HTR-8/SVneo (cell line): ENCODE measurements at places on chromosomes 16 and 17.

DNA sequence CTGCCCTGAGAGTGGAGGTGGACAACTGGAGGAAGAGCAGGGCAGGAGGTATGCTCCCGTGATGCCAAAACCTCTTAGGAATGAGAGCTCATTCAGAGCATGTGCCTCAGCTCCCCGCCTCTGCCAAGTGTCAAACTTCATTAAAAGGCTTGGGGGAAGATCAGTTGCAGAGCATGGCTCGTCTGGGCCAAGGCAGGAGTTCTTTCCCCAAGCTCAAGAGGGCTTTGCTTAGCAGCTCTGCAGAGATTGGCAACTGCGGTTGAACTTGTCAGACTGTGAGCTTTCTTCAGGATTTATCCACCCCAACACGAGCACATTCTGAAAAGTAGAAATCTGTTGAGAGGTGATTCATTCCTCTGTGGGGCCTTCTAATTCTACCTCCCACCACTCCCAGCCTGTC is 248.1 kb downstream of the HS3ST3A1 start:
- no peak for DNase-seq

DNA sequence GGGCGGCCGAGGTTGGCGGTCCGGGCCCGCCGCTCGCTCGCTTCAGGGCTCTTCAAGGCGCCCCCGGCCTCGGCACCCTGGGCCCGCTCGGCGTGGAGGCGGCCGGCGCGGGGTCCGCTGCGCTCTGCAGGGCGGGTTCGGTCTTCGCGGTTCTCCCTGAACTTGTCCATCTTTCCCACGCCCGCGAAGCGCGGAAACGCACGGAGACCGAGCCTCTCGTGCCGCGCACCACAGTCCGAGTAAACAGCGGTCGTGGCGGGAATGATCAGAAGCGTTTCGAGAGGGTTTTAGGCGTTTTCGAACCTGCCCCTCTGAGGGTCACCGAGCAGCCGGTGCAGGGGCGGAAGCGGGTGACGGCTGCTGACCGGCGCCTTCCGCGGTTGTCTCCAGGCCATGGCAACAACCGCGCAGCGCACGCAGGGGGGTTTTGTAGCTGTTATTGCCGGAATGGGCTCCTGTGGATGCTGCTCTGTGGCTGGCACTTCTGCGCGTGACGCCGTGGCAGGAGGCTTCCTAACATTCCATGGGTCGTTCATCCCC is 414 bp downstream of the NARF start:
- peak; percentile 12 for DNase-seq

GRCh38 chr17:64657610-64658125 is 4.4 kb downstream of the SMURF2 start:
- DNase-seq: no peak

DNA sequence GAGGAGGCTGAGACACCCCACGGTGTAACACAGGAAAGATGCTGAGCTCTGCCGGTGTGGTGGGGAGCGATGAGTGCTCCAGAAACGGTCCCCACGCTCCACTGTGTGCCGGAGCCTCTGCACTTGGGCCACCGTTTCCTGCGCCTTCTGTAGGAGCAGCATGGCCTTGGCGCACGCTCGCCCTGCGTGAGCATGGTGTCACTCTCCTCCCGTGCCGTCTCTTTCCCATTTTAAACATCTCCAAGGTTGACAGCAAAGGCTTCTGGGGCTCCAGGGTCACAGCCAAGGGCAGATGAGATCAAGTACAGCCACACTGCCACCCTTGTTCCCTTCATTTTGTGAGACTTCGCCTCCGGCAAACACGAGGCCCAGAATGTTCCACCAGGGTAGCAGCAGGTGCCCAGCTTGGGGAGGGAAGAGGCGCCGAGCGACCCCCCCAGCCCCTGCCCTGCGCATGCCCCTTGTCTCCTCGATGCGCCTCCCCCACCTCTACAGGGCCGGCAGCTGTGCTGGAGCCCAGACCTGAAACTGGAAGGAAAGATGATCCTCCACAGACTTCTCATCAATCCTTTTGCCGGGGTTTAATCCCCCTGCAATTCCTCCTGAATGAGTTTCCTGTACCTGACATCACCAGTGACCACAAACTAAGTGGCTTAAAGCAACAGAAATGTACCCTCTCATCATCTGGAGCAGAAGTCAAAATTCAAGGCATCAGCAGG is 19.9 kb upstream of the OSGIN1 start:
- DNase-seq: no peak
